ENCODE measurements at places on chromosomes 1 and 21. TPM values are rescaled to one million over a fixed set of nuclear protein-coding genes. Genes with fewer than 3 reads are reported as not detected.

RAD54L gene
- total RNA-seq = 0.95 TPM

TMEM52 gene
- total RNA-seq = 0.32 TPM

CTNNBIP1 gene
- total RNA-seq = 30.1 TPM

TDRD5 gene
- total RNA-seq = not detected

CFAP126 gene
- not detected for total RNA-seq

COL11A1 gene
- 5.0 TPM for total RNA-seq

ERICH3 gene
- under 0.01 TPM for total RNA-seq

KLHDC8A gene
- not detected for total RNA-seq

KRTAP10-7 gene
- not detected for total RNA-seq

RGS13 gene
- not detected for total RNA-seq

S100A8 gene
- 0.32 TPM for total RNA-seq

AMY2B gene
- 4.7 TPM for total RNA-seq

F5 gene
- total RNA-seq = not detected

FAAH gene
- total RNA-seq = 1.4 TPM

ZNF648 gene
- not detected for total RNA-seq

ELAPOR1 gene
- total RNA-seq = 0.95 TPM
